ENCODE measurements at places on chromosomes 1 and 21.

- no peak for DNase-seq
Measured at GRCh38 chr1:38084113-38084512, 37.5 kb upstream of the POU3F1 start.

- DNase-seq: no peak
Measured at GRCh38 chr1:205183676-205184335, 27.7 kb downstream of the DSTYK start.

DNA sequence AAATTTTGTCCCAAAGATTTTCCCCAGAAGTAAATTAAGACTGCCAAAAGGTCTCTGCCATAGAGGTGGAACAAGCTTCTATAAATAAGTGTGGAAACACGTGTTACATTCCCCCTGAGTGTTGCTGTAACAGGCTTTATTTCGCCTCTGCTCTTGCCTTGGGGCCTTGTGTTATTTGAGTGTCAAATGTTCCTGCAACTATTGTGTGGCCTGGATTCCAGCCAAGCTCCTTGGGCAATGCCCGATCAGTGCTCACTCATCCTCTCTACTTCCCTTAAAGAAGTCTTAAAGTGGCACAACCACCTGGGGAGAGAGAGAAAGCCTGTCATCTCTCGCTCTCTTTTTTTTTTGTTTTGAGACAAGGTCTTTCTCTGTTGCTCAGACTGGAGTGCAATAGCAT, 156.7 kb downstream of the NR5A2 start:
- peak; percentile 89 for DNase-seq

- no peak for DNase-seq
Measured at GRCh38 chr1:18972991-18973390, 16.5 kb upstream of the IFFO2 start.

DNA sequence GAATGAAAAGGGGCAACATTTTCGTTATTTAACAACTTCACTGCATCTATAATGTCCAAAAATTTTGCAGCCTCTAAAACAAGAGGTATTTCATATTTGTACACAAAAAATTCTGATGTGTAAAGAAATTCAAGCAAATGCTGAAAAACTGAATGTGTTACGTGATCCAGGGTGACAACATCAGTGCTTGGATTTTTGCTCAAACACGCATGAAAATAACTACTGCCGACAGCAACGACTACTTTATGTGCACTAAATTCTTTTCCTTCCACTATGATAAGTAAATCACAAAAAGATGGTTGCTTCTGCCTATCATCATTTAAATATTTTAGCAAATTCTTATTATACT, 53.4 kb upstream of the ASPM start:
- DNase-seq: no peak
